Head of caudate nucleus (tissue), 42 donors: ENCODE measurements at places on chromosomes 3 and 15.

DNA sequence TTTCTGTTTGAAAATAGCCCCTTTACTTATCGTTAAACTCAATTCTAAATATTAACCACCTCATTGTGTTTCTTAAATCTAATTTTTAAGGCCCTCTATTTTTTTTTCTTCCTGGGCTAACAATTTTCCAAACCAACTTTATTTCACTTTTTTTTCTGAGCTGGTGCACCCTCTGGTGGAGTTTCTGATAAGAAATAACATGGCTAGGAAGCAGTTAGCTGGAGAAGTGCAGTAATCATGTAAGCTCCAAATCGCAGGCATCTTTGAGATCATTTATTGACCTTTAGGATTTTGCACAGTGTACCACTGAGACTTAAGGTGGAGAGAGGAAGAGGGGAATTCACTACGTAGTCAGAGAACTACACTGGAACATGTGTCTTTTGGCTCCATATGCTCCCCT, 6.4 kb downstream of the TMEM207 start:
- no peak for DNase-seq

DNA sequence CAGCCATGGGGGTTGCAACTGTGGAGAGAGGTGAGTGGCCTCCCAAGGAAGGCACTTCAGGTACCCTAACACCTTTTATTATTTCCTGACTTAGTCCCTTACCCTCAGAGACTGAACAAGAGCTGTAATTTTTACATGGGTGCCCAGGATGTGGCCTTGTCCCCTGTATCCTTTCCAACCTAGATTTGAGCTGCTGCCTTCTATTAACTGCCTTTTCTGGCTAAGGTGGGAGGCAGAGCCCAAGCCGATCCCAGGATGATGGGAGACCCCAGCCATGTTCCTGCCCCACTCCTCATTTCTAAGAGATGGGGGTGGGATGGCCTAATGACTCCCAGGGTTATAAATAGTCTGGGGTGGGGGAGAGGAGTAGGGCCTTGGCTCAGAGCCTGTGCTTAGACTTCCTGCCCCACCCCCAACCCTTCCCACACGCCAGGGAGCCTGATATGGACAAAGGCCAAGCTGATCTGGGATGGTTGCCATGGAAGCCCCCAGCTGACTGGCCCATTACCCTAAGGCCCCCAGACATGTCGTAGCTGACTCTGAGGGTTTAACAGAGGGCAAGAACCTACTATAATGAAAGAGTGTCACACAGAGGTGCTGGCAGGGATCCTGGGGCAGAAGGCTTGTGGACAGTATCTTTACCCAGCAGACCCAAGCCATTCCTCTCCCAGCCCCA, 1.9 kb downstream of the KLHDC8B start:
- no peak for DNase-seq

- no peak for DNase-seq
Observed at GRCh38 chr3:151430821-151431484, 29.9 kb downstream of the IGSF10 start.

- DNase-seq, result no peak
Observed at GRCh38 chr15:34324933-34325332, 12.6 kb downstream of the SLC12A6 start.

DNA sequence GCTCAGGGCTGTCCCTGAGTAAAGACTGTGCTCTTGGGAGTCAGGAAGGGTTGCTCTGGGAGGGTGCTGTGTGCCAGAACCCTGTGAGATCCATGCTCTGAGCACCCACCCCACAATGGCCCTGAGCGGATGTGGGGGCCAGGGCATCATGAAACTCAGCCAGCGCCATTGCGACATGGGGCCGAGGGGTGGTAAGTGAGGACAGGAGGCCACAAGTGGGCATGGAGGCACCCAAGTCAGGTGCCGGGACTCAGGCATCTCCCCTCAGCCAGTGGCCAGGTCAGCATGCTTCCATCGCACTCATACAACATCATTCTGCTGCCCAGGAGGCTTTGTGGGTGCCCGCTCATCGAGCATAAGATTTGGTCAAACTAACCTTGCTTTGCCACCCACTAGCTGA, 19.6 kb downstream of the ATP2B2 start:
- no peak for DNase-seq

DNA sequence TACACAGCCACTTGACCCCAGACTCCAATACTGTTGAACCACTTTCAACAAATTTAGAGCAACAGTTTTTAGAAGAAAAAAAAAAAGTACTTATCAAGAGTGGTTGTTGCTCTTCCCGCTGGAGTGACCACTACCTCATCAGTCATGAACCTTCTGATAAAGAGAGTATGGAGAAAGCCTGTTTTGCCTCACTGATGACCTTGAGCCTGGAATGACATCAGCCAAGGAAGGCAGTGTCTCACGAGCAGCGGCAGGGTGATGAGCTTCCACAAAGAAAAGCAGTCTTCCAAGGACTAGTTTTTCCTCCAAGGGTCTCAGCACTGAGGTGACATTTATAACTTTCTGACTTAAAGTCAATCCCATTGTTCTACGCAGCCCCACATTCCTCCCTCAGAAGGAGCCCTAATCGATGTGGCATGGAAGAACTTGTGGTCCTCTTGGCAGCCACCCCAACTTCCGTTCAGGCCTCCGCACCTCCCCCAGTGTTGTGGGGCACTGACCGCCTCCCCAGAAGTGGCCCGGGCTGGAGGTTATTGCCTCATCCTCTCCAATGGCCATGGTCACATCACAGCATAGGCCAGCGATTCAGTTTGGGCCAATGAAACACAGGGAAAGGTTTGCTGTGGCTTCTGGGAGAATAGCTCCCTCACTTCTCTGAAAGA, 1.8 kb upstream of the CYP11A1 start:
- no peak for DNase-seq

DNA sequence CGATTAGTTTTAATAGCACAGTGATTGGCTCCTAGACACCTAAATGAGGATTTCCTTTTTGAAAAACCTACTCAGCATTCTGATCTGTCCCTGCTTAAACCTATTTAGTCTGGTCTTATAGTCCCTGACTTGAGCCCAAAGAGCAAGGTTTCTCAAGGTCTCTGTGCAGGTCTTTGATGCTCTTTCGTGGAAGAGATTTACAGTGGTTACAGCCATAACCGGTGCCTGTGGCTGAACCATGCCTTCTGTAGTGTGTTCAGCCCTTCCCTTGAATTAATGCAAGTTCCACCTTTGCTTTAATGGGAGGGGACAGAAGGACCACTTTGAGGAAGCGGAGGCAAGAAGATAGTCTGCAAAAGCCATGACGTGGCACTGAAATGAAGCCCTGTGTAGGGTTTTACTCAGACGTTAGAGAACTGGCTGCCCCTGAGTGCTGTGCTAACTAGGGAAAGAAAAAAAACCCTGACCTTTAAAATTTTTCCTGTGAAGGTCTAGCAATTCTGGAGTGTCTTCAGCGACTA, 43.0 kb downstream of the ZBTB38 start:
- peak; percentile 46 for DNase-seq

- no peak for DNase-seq
Observed at GRCh38 chr15:99015698-99016568, 8.3 kb upstream of the PGPEP1L start.

DNA sequence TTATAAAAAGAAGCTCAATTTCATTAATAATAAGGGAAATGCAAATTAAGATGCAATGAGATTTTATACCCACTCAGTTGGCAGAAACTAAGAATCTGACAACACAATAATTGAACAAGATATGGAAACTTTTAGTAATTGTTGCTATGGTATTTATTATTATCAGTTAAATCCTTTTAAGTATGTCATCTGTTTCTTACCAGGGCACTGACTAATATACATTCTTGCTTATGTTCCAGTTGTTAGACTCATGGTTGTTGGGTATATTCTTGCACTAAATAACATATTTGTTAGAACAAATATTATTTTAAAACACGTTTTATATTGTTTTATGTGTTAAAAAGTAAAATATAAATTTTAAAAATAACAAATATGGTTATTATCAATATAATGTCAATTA, 690.3 kb downstream of the MECOM start:
- no peak for DNase-seq

DNA sequence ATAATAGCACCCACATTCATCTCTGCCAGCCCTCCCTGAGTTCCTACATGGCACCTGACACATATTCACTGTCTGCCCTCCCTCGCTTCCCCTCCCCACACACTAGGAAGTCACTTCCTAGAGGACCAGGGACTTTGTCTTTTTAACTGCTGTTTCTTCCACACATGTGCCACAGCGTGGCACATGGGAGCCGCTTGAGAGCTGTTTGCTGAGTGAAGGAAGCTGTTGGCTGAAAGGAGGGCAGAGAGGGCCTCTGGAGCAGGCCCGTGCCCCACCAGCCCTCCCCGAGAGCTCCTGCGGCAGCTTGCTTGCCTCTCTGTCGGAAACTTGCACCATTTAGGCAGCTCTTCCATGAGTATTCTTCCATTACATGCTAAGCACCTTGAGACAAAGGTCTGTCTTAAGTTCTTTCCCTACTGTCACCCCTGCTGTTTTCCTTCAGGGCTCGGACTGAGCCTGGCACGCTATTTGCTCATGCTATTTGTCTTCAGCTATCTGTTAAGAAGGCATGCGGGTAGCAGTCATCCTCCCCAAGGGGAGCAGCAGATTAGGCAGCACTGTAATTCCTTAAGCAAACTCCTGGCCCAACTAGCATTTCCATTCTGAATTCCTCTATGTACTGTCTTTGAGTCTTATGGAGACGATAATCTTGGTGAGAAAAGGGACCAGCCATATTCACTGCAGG, 72.2 kb downstream of the CACNA1D start:
- DNase-seq, result no peak

- DNase-seq, result no peak
Observed at GRCh38 chr15:100879061-100879463, 569 bp upstream of the ALDH1A3 start.

GRCh38 chr3:187359798-187360486, 8.2 kb upstream of the RTP4 start:
- no peak for DNase-seq

DNA sequence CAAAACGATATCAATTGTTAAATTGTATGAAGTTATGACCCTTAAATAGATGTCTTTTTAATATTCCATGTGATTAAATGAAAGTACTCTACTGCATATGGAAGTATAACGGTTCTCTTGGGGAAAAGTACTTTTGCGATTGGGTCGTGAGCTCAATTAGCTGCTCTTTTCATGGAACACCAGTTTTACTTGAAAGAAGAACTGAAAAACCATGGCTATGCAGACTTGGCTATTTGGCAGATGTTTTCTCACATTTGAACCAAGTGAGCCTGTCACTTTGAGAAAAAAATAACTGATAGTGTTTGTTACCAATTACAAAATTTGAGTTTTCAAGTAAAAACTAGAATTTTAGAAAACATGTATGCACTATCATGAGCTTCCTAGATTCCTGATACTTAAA, 5.9 kb upstream of the INAFM2 start:
- DNase-seq, result no peak

GRCh38 chr3:144294659-144295538, 323.3 kb downstream of the DIPK2A start:
- no peak for DNase-seq

DNA sequence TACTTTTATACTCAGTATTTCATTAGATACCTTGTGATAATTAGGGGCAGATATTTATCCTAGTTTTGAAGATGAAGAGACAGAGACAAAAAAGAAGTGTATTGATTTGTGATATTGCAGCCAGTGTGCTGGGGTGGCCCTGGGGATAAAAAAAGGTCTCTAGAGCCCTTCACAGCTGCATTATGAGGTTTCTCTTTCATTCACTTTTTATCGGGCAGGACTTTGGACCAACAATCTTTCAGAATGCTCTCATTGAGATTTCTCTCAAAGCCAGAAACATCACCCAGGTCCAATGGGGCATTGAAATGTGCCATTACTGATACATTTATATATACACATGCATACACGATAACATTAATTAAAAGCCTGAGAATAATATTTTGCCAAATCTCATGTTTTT, 20.5 kb upstream of the SELENOT start:
- no peak for DNase-seq
